Activated CD8-positive, alpha-beta memory T cell treated with anti-CD3 and anti-CD28 coated beads for 48 hours (primary cell): ENCODE measurements at places on chromosomes 11 and 22.

- no peak for DNase-seq
Observed at GRCh38 chr11:60908803-60909202, 2.4 kb upstream of the PRPF19 start.

DNA sequence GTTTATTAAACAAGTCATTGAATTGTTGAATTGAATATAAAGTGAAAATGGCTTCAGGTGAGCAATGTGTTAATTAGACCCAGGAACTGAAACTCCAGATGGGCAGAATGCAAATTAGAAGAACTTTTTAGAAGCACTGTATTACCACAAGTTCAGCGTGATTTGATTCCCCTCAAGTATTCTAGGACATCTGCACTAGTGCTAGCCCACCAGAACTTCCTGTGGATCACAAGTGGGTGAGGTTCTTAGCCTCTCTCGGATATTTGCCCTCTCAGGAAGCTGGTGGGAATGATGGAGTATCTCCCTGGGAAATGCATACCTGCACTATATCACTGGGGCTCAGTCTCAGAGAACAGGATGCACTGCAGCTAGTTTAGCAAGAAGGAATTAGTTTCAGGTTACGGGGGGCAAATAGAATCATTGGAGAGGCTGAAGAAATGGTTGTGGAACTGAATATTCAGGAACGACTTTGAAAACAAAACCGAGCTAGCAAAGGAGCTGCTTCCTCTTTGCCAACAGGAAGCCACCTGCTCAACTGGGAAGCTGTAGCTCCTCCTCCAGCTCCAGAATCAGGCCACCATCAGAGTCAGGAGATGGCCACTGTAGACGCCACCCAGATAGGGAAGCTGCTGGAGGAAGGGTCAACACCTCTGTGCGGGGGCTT is 74.3 kb downstream of the DHCR7 start:
- DNase-seq = no peak

GRCh38 chr22:39748877-39749276 is 144.7 kb downstream of the ENTHD1 start:
- no peak for DNase-seq

DNA sequence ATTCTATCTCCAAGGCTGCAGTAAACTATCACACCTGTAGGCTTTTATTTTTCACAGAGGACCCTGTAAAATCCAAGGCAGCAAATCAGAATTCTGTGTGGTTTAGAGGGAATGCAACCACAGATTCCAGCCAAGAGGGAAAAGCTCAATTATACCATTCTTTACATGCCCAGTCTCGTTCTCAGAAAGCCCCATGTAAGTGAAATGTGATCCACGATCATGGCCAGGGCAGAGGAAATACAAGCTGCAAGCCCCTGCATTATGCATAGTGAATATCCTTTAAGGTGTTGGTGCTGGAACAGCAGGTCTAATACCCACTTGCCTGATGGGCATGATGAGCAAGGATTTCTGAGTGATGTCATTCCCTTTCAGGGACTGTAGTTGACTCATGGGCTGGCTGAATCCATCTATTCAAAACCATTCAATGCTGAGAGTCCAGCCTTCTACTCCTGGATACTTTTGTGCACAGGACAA is 198.7 kb upstream of the MTMR2 start:
- no peak for DNase-seq

GRCh38 chr11:22151649-22152197 is 41.2 kb upstream of the ANO5 start:
- no peak for DNase-seq

- DNase-seq = peak; percentile 7
Observed at GRCh38 chr22:38267086-38267485, 5.7 kb downstream of the TMEM184B start.

DNA sequence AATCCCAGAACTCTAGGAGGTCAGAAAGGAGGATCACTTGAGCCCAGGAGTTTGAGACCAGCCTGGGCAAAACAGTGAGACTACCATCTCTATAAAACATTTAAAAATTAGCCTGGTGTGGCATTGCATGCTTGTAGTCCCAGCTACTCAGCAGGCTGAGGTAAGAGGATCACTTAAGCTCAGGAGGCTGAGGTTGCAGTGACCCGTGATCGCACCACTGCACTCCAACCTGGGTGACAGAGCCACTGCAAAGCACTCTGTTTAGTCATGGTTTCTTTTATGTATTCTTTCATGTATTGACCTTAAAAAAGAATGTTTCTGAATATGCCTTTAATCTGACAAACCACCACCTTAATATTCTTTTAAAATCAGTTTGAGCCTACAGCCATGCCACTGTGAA is 52.2 kb downstream of the BIRC2 start:
- no peak for DNase-seq
